ENCODE measurements at places on chromosomes 5 and 9.

- peak; percentile 55 for DNase-seq
These were observed 347.6 kb downstream of the PTPRD start for GRCh38 chr9:10265153-10265631.

- no peak for DNase-seq
These were observed 95.1 kb downstream of the BRINP1 start for GRCh38 chr9:119273984-119274665.

DNA sequence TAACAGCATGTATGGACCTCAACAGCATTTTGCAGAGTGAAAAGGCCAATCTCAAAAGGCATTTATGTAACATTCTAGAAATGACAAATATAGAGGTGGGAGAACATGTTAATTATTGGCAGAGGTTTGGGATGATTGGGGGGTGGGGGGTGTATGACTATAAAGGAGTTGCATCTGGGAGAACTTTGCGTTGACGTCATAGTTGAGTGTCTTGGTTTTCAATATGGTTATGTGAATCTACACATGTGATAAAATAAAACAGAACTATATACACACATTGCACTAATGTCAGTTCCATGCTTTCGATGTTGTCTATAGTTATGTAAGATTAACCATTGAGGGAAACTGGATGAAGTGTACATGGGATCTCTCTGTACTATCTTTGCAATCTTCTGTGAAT lies 139.1 kb downstream of the SV2C start:
- DNase-seq: no peak

- no peak for DNase-seq
These were observed 179.1 kb upstream of the FBXL7 start for GRCh38 chr5:15320871-15321270.

GRCh38 chr9:98215271-98215670 lies 22.8 kb upstream of the CORO2A start:
- DNase-seq: no peak

- no peak for DNase-seq
These were observed 57.9 kb downstream of the SHB start for GRCh38 chr9:38010918-38011704.

- peak; percentile 16 for DNase-seq
These were observed 26.6 kb downstream of the NR5A1 start for GRCh38 chr9:124480621-124480981.

- no peak for DNase-seq
These were observed 16.4 kb upstream of the C5orf47 start for GRCh38 chr5:173972607-173972924.
